ENCODE measurements at places on chromosomes 13 and 19.
A peak's percentile ranks its signal among the peaks of the same experiment; 100 is the strongest.

DNA sequence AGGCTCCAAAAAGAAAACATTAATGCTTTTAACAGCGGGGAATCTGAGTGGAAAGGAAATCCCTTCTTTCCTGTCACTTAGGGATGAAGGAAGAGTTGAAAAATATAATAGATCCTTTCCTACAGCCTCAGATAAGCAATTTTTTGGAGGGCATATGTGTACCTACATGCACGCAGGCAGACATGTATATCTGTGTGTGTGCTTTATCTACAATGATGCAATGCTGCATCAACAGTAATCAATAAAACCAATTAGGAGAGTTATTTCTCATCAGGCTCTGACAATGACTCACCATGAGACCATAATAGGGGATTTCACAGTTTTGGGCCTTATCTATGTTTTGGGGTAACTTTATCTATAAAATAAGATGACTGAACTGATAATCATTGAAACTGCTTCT lies 444.1 kb downstream of the ITGBL1 start:
- no peak for DNase-seq

GRCh38 chr13:100350601-100351000 lies 238.0 kb downstream of the GGACT start:
- DNase-seq = no peak

GRCh38 chr19:33368074-33368864 lies 5.2 kb upstream of the CEBPG start:
- DNase-seq = no peak

DNA sequence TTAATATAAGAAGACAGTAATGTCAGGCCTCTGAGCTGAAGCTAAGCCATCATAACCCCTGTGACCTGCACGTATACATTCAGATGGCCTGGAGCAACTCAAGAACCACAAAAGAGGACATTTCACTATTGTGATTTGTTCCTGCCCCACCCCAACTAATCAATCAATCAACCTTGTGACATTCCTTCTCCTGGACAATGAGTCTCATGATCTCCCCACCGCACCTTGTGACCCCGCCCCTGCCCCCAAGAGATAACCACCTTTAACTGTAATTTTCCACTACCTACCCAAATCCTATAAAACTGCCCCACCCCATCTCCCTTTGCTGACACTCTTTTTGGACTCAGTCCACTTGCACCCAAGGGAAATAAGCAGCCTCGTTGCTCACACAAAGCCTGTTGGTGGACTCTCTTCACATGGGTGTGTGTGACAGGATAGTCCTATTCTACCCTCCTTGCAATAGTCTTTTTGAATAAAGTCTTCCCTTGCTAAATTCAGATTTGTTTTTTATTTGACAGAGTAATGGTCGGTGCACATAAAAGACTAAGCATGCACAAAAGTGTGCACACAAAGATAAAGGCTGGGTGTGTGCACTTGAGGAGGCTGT lies 14.0 kb downstream of the CD70 start:
- no peak for DNase-seq

GRCh38 chr19:43481701-43482100 lies 16.3 kb upstream of the LYPD3 start:
- no peak for DNase-seq

GRCh38 chr19:3548606-3549005 lies 8.8 kb downstream of the MFSD12 start:
- DNase-seq = no peak

- peak; percentile 94 for DNase-seq
These were observed 161.4 kb downstream of the EFNB2 start for GRCh38 chr13:106373989-106374572.

All from fibroblast of upper back skin (primary cell).